NCI-H187 treated with DMSO at 0.1 percent for 48 hours (cell line): ENCODE measurements at places on chromosomes 4 and X.

GRCh38 chr4:127509155-127509554 lies 123.6 kb upstream of the INTU start:
- DNase-seq: no peak

DNA sequence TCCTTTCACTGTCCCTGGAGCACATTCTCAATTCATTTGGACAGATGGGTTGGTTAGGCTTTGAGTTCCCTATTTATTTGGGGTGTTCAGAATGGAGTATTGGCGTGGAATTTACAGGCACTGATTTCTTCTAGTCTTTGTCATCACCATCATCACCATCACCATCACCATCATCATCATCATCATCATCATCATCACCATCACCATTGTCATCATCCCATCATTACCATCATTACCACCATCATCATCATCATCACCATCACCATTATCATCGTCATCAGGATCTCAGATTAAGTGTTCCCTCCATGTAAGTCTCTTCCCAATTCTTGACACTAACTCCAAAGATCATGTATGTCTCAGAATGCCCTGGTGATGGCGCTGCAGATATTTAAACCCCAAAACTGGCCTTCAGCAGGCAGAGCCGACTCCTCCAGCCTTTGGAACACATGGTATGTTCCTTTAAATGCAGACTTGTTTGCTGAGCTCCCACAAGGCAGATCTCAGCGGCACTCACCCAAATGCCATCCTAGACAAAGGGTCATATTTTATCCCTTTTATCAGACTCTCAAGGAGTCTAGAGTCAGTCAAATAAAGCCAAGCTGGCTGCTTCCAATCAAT lies 19.8 kb upstream of the FAM9A start:
- no peak for DNase-seq

GRCh38 chr4:28177641-28178040 lies 1317.0 kb downstream of the STIM2 start:
- no peak for DNase-seq

DNA sequence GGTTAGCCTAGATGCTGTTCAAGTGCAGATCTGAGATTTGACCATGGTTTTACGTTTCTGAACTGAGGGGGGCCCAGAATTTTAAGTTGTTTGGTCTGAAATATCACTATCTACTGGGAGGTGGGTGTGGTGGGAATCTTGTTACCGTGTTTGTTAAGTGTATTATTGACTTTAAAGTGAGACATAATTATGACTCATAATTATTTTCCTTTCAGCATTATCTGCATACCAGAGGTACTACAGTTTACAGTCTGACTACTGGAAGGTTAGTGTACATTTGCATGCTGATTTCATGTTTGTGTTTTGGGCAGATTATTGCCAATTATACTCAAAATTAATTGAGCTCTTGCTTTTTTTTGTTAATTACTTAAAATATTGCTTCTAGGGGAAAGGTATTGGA lies 101.5 kb downstream of the KDM6A start:
- DNase-seq: no peak

DNA sequence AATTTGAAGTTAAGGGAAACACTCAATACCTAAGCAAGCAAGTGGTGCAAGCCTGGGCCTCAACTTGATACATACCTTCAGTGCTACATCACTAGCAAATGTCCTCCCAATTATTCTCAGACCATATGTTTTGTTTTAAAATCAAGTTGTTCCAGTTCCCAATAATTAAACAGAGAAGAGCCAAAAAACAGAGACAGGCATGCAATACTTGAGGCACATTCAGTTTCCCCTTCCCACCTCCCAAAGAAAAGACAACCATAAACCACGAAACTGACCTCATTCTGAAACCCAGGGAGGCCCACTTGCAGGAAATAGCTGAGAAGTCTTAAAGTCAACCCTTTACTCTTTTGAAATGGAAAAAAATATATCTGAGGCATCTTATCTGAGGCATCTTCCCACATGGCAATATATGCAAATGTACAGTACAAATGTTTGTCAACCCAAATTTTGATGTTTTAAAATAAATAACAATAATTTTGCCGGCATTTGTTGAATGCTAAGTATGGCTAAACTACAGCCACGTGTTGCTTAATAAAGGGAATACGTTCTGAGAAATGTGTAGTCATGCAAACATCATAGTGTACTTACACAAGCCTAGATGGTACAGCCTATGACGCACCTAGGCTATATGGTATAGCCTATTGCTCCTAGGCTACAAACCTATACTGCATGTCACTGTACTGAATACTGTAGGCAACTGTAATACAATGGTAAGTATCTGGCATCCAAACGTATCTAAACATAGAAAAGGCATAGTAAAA lies 147.5 kb downstream of the TSPAN5 start:
- DNase-seq: no peak

DNA sequence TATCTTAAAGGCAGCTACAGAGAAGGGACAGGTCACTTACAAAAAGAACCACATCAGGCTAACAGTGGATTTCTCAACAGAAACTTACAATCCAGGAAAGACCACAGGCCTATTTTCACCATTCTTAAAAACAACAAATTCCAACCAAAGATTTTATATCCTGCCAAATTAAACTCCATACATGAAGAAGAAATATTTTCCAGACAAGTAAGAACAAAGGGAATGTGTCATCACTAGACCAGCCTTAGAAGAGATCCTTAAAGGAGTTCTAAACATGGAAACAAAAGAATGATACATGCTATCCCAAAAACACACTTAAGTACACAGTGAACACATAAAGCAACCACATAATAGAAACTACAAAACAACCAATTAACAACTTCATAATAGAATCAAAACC lies 105.6 kb downstream of the ANXA10 start:
- DNase-seq: no peak

- DNase-seq: no peak
These were observed 107.8 kb downstream of the GABRA3 start for GRCh38 chrX:152343306-152343705.

GRCh38 chrX:2928191-2928582 lies 952 bp downstream of the ARSD start:
- DNase-seq: no peak

DNA sequence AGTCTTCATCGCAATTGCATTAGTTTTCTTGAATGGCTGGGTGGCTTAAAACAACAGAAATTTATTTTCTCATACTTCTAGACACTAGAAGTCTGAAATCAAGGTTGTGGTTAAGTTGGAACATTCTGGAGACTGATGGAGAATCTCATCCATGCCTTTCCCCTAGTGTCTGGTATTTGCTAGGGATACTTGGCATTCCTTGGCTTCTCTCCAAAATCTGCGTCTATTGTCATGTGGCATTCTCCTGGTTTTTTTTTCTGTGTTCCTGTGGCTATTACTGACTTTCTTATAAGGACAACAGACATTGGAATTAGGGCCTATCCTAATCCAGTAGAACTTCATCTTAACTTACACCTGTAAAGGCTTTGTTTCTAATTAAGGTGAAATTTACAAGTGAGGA lies 272.8 kb upstream of the EPHA5 start:
- no peak for DNase-seq

DNA sequence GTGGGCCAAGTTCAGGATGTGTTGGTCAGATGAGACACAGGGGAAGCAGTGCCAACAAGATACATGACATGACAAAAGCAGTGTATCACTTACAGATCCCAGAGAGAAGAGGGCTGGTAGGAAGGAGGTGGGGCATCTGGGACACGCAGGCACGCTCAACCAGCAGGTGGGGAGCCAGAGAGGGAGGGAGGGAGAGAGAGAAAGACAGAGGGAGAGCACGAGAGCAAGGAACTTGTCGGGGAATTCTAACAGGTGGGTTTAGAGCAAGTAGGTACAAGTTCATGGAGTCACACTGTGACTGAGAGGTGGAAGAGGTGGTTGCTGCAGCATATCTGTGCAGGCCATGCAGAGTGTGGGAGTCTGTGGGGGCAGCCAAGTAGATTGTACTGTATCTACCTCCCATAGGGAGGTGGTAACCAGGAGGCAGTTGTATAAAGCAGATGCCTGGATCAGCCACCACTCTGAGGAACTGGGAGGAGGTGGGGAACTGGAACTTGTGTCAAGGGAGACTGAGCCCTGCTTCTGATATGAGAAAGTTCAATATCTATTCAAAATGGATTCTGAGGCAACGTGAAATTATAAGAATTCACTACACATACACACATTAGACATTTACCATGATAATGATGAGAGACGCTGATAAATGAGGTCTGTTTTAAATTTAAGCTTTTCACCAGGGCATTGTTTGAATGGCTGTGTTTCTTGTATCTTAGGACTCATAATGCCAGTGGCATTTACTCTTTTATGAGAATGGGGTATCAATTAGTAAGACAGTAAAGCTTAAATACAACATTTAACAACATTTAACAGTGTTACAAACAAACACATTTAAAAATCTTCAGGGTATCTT lies 43.7 kb downstream of the BBS12 start:
- DNase-seq: no peak

GRCh38 chr4:138941037-138941436 lies 74.5 kb upstream of the NOCT start:
- DNase-seq: no peak

- DNase-seq: peak; percentile 58
These were observed 13.7 kb downstream of the ADH6 start for GRCh38 chr4:99205153-99205979.

GRCh38 chr4:14375816-14376215 lies 626.5 kb upstream of the CPEB2 start:
- no peak for DNase-seq

DNA sequence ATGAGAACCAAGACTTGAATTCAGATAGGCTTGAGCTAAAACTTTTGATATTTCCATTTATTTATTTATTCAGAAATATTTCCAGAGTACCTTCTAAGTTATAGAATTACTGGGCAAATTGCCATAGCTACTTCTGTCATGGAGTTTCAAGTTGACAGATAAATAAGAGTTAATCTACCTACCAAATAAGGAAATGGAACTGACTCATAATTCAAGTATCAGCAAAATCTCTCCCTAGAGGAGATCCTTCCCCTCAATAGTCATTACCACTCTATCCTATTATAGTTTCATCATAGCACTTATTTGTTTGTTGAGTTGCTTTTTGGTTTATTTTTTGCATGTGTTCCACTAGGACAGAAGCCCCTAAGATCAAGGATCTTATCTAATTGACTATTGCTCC lies 48.8 kb upstream of the CCSER1 start:
- DNase-seq: no peak

DNA sequence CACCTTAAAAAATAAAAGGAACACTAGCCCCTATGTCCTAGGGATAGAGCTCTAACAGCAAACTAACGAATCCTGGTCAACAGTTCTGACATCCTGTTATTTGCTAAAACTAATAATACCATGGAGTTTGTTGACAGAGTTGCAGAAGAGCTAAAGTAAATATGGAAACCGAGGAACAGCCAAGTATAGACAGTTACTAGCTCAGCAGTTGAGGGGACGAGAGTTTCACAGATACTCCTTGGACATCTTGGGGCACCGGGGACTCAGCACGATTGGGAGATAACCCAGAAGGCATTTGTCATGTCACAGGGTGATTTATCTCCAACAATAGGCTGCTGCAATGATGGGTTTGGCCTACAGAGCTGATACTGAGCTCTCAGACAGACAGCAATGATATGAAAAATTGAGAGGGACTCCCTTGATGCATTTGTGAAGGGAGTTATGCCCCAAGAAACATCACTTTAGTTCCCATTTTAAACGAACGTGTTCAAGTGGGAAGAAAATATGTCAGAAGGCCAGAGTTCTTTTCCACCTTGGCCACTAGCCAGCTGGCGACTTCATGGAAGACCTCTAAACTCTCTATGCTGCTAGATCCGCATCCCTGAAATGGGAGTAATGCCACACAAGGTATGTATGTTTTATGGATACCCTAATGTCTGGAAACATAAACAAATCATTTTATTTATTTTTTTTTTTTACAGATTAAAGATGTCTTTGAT lies 48.6 kb downstream of the TSC22D3 start:
- DNase-seq: no peak

GRCh38 chr4:149549911-149550310 lies 265.7 kb downstream of the IQCM start:
- DNase-seq: no peak

DNA sequence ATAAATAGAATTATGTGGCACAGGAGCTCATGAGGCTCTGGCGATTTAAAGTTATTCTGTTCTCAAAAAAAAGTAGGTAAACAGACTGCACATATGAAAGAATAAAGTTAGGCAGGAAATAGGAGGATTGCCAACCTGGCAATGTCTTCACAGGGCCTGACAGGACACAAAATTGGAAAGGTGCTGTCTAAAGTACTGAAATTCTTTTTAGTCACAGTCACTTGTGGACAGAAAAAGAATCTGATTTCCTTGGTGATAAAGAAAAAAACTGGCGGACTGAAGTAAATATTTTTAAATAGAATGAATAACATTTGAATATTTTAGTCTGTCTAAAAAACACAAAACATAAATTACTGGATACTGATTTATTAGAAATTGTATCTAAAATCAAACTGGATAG lies 124.4 kb downstream of the VEGFC start:
- no peak for DNase-seq

- no peak for DNase-seq
These were observed 92.1 kb upstream of the ANKRD50 start for GRCh38 chr4:124804584-124804983.

GRCh38 chr4:6050551-6050950 lies 32.3 kb upstream of the C4orf50 start:
- DNase-seq: no peak

- DNase-seq: no peak
These were observed 499.3 kb upstream of the CT83 start for GRCh38 chrX:116961872-116962582.

DNA sequence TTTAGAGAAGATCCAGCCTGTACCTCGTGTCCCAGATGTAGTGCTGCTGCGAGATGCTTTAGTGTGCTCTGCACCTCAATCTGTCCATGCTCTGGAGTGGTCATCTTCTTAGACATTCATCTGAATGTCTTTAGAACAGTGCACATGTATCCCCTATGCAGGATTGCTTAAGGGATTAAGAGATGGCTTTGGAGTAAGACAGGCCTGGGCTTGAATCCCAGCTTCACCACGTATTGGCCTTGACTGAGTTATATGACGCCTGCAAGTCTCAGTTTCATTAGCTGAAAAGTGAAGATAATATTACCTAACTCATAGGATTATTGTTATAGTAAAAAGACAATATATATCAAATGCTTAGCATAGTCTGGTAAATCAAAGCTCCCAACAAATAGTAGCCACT lies 98.3 kb downstream of the NFKB1 start:
- no peak for DNase-seq

DNA sequence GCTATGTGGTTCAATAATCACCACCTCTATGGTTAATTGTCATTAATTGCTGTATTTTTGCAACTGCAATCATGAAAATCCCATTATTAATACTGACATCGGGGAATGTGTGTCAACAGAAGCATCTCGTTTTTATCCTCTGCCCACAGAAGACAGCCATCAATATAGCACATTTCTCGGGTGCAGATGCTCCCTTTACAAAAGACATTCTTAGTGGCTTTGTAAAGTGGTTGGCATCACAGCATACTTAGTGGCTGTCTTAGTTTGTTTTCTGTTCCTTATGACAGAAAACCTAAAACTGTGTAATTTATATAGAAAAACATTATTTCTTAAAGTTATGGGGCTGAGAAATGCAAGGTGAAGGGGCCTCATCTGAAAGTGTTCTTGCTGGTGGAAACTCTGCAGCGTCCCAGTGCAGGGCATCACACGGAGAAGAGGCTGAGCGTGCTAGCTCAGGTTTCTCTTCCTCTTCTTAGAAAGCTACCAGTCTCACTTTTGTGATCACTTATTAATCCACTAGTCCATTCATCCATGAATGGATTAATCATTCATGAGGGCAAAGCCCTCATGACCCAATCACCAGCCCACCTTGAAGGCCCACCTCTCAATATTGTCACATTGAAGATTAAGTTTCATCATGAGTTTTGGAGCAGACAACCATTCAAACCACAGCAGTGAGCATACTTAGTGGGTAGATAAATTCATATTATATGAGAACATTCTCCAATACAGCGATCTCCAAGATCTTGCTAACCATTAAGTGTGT lies 1067.7 kb upstream of the PABPC4L start:
- DNase-seq: no peak
